Right hindlimb (tissue), 1 donor: ENCODE measurements at places on chromosomes 11 and 22.

GRCh38 chr22:25492162-25492561, 72.3 kb upstream of the GRK3 start:
- no peak for DNase-seq

DNA sequence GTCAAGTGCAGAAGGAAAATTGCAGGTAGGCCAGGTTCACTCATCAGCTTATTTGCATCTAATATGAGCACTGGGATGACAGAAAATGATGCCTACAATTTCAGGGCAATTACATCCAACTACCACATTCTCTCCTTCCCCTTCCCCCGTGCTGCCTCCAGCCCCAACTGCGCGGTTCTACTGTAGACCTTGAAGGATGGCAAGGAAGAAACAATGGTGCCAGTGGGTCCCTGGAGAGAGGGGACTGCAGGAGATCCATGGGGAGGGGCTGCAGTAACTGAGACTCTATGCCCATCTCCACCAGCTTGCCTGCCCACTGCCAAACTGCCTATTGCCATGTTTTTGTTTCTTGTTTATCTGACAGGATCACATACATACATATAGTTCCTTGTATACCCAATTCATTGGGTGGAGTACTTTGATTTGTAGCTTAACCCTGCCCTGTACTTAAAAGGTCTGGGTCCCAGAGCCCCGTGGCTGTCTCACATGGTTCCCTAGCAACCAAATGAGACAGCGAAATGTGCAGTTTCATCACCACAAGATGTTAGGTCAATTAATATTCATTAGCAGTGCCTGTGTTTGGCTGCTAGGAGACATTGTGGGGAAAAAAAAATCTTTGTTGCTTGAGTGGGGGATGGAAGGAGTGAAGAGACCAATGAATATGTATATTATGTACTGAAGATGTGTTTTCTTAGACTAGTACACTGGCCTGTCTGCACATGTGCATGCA, 253.5 kb upstream of the PLET1 start:
- no peak for DNase-seq

GRCh38 chr11:69183613-69184012, 27.9 kb downstream of the SMIM38 start:
- no peak for DNase-seq

GRCh38 chr11:77091146-77091940, 11.3 kb upstream of the OMP start:
- DNase-seq: peak; percentile 80

- DNase-seq: no peak
Observed at GRCh38 chr22:31179345-31179744, 19.4 kb downstream of the RNF185 start.

GRCh38 chr22:29343313-29343805, 27.9 kb upstream of the RASL10A start:
- peak; percentile 60 for DNase-seq

- DNase-seq: no peak
Observed at GRCh38 chr11:3197878-3198528, 20.6 kb downstream of the MRGPRG start.

DNA sequence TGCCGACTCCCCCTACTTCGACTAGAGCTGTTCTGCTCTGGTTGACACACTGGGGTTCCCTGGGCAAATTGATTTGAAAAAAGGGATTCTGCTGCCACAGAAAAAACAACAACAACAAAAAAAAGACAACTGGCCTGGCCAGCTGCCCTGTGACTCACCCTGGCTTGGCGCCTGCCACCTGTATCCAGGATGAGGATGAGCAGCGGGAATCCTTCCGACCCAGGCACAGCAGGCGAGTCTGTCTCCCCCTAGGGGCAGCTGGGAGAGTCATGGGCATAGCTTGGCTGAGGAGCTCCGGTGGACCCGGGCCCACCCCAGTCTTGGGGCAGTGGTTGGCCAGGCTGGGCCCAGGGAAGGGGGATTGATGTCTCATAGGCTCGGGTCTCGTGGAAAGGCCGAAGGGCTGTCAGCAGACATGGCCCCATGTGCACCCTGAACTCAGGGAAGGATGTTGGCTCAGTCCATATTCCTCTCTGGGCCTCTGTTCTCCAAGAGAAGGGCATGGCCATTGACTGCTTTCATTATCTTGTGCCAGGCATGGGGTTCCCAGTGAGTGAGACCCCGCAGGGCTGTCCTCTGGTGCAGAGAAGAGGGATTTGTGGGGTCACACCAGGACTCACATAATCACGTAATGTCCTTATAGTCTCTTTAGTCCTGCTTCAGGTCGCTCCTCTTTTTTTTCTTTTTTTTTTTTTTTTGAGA, 10.4 kb upstream of the SUN2 start:
- peak; percentile 62 for DNase-seq

DNA sequence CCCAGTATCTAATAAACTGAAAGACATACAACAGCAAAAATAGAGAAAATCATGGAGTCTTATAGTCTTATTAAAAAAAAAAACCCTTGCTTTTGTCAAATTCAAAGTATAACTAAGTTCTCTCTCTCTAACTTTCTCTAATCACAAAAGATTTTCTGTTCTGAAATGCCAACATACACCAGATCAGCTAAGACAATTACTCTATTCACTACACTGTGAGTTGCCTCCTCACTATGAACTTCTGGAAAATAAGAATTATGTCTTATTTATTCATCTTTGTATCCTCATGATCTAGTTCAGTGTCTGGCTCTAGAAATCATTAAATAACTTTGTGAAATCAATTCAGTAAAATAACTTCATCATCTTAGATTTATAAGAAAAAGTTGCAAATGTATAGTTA, 12.7 kb downstream of the FAM76B start:
- no peak for DNase-seq

GRCh38 chr11:112226831-112227401, 688 bp downstream of the PTS start:
- DNase-seq: peak; percentile 27

DNA sequence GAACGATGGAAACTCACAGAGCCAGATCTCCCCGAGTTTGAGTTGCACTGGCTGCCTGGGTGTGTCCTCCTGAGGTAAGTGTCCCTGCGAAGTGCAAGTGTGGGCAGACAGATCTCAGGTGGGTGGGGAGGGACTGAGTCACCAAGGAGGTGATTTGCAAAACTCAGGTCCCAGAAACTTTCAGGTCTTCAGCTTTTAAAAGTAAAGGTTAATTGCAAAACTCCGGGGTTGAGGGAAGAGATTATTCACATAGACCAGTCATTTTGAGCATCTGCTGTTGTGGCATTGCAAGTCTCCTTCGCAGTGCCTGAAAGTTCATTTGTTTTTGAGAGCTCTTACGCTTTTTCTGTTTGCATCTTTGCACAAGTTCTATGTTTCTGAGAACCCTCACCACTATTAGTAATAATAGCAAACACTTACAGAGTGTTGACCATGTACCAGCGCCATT, 7.1 kb downstream of the CD44 start:
- DNase-seq: no peak

DNA sequence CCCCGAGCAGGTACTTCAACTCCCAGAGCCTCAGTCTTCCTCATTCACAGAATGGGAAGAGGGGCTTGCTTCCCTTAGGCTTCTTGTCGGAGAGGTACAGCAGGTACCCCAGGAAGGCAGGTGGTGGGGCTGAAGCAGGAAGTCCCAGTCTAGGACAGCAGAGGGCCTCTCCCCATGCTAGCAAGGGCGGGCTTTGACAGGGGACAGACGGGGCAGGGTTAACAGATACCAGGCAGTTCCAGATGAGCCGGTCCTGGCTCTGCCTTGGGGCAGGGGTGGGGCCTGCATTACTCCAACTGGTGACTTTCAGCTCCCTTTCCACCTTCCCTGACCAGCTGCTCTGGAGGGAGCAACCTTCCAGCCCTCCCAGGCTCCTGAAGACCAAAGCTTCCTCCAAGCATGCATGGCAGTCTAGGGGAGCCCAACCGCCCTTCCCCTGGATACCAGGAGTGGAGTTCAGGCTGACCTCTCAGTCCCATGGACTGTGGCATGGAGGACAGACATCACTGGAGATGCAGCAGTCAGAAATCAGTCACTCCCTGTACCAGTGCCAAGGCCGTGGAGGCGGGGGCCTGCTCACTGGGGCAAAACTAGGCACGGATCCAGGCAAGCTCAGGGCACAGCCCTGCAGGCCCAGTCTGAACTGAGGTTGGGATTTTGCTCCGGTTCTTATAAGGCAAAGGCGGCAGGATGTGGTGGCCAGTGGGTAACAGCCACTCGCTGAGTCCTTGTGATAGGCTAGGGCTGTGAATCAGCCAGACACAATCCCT, 60.5 kb downstream of the NAT10 start:
- no peak for DNase-seq

DNA sequence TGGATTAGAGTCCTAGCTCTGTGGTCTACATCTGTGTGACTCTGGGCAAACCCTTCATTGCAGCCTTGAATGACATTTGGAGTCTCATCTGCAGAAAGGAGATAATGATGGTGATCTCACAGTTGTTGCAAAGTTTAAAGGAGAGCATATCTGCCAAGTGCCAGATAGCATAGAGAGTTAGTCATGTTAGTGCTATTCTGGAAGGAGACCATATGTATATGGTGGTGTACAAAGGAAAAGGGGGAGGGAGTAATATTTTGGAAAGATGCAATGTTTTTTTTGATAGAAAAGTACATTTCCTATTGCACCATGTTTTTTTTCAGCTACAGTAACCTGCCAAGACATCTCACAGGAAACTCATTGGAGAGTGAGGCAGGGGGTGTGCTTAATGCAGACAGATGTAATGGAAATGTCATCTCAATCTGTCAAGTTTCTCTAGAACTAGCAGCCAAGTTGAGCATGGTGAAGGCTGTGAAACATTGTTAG, 92.1 kb upstream of the NARS2 start:
- no peak for DNase-seq

DNA sequence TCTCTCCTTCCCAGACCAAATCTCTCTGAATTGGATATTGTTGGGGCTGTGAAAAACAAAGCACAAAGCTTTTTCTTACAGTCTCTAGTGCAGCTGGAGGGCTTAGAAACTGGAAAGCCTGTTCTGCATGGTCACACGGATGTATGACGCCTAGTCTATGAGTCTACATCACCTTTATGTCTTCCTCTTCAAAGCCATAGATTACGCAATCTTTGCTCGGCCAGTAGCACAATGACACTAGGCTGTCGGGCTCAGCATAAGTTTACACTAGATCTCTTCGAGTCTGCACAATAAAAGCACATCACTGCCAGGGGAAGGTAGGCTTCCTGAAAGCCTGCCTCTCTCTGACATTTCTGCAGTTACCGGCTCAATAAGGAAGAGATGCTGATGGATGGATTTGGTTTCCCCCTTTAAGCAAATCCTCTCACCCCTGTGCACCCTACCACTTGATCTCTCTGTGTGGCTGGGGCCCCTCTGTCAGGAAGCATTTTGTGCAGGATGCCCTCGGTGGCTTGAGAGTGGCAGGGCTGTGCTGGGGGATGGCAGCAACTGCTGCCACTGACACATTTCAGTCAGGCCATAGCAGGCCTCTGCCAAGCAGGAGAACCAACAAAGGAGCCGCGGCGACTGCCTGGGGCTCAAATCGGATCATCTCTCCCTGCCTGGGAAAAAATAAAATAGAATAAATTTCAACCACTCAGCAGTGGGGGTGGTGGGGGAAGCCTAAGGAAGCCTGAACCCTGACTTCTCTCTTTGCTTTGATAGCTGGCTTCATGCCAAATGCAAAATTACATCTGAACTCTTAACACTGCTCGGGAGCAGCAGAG, 1272.8 kb downstream of the LRRC4C start:
- DNase-seq: peak; percentile 16

- DNase-seq: no peak
Observed at GRCh38 chr22:40653361-40653760, 16.8 kb upstream of the MRTFA start.

DNA sequence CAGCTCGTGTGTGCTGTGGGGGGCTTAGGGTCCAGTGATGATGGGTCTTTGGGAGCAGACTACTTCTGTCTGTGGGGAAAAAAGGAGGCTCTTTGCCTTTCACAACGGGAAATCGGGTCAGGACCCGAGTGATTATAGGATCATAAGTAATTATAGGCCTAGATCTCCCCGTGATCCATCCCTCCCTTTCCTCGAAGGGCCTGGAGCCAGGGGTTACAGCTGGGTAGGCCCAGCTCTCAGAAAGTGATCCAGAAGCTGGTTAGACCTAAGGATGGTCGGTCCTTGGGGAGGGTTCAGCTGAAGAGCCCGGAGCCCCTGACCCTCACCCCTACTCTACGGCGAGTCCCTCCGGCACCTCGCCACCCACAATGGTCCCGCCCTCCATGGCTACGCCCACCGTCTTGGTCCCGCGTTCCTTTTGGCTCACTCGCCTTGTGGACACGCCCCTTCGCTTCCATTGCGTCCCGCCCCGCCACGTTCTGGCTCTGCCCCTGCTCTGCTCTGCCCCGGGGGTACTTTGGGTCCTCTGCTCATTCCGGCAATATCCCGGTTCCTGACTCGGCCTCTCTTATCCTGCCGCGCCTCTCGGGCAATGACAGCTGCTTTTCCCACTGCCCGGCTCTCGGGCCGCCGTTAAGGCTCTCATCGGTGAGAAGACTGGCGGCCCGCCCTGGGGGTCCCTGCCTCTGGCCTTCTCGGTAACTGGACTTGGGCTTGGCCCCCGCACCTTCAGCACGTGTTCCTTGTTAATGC, 5.0 kb downstream of the IGSF22 start:
- DNase-seq: peak; percentile 90

GRCh38 chr11:72739240-72740059, 12.8 kb downstream of the ARAP1 start:
- DNase-seq: no peak

DNA sequence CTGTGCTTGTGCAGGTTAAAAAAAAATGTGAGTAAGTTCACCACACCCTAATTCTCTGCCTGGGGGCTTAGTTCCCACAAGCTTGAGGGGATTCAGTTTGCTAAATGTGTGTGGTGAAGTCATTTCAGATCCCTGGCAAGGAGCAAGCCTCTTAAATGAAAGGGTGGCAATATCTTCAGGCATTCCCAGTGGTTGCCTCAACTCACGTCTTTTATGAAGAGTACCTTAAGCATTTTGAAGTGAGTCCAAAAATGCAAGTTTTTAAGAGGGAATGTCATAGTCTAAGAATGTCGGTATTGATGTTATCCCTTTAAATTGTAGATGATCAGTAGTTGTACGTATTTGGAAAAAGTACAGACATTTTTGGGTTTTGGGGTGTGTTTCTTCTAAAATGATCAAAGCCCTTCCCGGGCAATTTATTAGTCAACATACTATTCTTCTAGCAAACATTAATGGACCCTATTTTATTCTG, 4.9 kb downstream of the TCP11L1 start:
- DNase-seq: no peak

DNA sequence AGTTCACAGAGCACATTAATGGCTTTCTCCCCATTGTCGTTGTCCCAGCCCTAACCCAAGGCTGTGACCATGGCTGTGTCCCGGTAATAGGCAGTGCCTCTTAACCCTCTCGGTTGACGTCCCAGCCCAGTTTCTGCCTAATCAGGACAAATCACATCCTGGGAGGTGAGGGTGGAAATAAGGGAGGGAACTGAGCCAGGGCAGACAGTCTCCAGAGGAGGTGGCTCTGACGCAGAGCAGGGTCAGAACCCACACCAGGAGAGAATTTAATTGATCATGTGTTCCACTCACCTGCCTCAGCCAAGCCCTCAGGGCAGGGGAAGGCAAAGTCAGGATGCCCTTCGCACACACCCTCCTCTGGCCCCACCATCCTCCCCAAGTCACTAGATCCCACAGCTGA, 17.0 kb downstream of the SLC43A1 start:
- no peak for DNase-seq
